ENCODE measurements at places on chromosomes 6 and 20.

DNA sequence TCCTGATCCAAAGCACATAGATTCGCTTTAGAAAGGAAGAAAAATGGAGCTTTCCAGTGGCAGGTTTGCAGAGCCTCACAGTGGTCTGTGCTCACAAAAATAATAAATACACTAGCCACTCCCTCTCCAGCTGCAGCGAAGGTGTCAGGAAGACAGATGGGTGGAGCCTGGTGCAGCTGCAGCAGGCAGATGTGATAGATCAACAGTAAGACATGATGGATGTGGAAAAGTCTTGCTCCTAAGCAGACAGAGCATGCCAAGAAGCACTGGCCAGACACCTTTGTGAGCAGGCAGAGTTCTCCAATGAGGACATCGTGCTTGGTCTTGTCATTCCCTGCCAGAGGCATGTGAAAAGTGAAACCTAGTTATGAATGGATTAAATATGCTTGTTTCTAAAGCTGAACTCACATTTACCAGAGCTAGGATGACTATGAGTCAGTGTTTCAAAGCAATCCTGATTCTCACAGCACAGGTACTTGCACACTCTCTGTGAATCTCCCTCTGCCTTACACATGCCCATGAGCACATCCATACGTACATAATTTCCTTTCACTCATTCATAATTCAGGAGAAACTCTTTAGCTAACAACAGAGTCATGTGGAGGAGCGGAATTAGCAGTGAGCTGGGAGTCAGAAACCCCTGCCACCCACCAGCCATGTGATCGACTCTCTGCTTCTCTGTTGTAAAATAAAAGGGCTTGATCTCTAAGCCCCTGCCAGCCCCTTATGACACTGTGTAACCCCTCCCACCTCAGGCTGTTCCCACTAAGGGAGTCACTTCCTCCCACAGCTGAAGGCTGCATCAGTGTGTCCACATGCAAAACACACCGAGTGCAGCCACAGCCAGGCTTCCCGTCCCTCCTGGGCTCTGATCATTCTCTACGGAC is 111.2 kb downstream of the SCML4 start:
- H3K4me3 ChIP-seq, result peak overlapping the region; percentile 2
- no peak for DNase-seq
- H3K36me3 ChIP-seq, result no peaks in the 10 kb centered on the region
- no peak overlapping the region for H3K27ac ChIP-seq
- H3K4me1 ChIP-seq, result no peaks in the 10 kb centered on the region

GRCh38 chr20:38729767-38730166 is 5.5 kb downstream of the SLC32A1 start:
- no peak overlapping the region for H3K27ac ChIP-seq
- H3K4me1 ChIP-seq, result peaks cover 1% of the 10 kb centered on the region
- DNase-seq, result no peak

GRCh38 chr6:75437421-75437891 is 56.1 kb downstream of the FILIP1 start:
- H3K27me3 ChIP-seq, result no peaks in the 10 kb centered on the region
- peaks cover 13% of the 10 kb centered on the region for H3K4me1 ChIP-seq
- no peak overlapping the region for H3K4me3 ChIP-seq
- H3K36me3 ChIP-seq, result no peaks in the 10 kb centered on the region
- DNase-seq, result no peak

DNA sequence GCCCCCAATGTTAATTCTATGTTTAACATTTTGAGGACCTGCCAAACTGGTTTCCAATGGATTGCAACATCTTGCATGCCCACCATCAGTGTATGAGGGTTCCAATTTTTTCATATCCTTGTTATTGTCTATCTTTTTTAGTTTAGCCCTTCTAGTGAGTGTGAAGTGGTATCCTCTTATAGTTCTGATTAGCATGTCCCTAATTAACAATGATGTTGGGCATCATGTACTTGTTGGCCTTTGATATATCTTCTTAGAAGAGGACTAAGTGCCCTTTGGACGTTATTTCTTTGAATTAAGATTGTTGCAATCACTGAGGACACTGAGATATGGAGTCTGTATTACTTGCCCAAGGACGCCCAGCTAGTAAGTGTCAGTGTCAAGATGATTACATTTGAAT is 22.3 kb downstream of the GCNT2 start:
- H3K4me3 ChIP-seq, result no peak overlapping the region
- H3K27ac ChIP-seq, result no peak overlapping the region
- no peaks in the 10 kb centered on the region for H3K27me3 ChIP-seq
- H3K4me1 ChIP-seq, result no peaks in the 10 kb centered on the region
- no peak for DNase-seq

- no peak overlapping the region for H3K27ac ChIP-seq
- no peaks in the 10 kb centered on the region for H3K4me1 ChIP-seq
- no peaks in the 10 kb centered on the region for H3K36me3 ChIP-seq
- no peak for DNase-seq
- H3K4me3 ChIP-seq, result no peak overlapping the region
Measured at GRCh38 chr6:111068866-111069234, 18.5 kb upstream of the SLC16A10 start.

GRCh38 chr6:167303675-167304625 is 12.8 kb downstream of the UNC93A start:
- no peak overlapping the region for H3K4me3 ChIP-seq
- no peak for DNase-seq
- no peaks in the 10 kb centered on the region for H3K36me3 ChIP-seq
- no peaks in the 10 kb centered on the region for H3K4me1 ChIP-seq

DNA sequence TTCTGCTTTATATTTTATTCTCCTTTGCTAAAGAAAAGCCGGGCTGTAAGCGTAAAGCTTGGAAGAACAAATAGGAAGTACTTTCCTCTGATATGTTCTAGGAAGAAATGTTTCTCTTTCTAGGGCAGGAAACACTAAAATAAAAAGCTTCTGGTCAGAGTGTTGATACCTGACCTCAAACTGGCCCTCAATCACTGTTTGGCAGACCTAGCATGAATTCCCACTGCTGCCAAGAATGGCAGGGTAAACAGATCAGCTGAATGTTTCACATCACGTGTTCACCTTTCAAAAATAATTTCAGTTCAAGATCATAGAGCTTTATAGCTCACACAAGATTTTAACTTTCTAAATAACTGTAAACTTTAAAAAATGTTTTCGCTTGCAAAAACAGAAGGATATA is 2.9 kb downstream of the MPC1 start:
- H3K27me3 ChIP-seq, result no peaks in the 10 kb centered on the region
- no peaks in the 10 kb centered on the region for H3K4me1 ChIP-seq
- DNase-seq, result no peak
- no peak overlapping the region for H3K4me3 ChIP-seq

DNA sequence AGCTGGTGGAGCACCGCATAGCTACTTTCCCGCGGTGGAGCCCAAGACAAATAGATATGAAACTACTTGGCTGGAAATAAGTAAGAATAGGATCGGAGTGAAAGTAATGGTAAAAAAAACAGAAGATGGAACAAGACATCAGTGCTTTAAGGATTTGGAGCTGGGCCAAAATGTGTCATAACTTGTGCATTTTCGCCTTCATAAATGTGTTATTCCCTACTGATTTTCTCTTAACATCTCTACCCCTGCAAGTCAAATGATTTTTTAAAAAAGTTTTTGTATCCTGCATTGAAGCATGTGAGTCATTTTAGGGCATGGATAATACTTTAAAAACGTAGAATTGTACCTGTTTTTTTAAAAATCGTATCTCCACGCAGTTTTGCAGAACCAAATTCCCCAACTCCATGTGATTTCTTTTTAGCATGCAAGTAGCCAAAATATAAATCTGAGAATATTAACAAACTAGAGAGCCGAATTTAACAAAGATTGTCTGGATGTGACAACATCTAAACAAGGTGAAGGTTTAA is 882 bp upstream of the FAM184A start:
- H3K27ac ChIP-seq, result peak overlapping the region; percentile 83
- no peaks in the 10 kb centered on the region for H3K36me3 ChIP-seq
- H3K4me3 ChIP-seq, result peak overlapping the region; percentile 48
- DNase-seq, result no peak
- H3K4me1 ChIP-seq, result no peaks in the 10 kb centered on the region

- H3K27me3 ChIP-seq, result no peaks in the 10 kb centered on the region
- no peak for DNase-seq
- no peaks in the 10 kb centered on the region for H3K36me3 ChIP-seq
- no peak overlapping the region for H3K27ac ChIP-seq
- H3K4me3 ChIP-seq, result no peak overlapping the region
Measured at GRCh38 chr6:34585512-34586061, 29.5 kb upstream of the SPDEF start.

- H3K27ac ChIP-seq, result no peak overlapping the region
- H3K4me1 ChIP-seq, result no peaks in the 10 kb centered on the region
- H3K36me3 ChIP-seq, result no peaks in the 10 kb centered on the region
- DNase-seq, result peak; percentile 7
- no peaks in the 10 kb centered on the region for H3K27me3 ChIP-seq
Measured at GRCh38 chr20:62741701-62742491, 33.3 kb downstream of the NTSR1 start.

GRCh38 chr6:107266563-107266962 is 151.2 kb upstream of the BEND3 start:
- H3K27me3 ChIP-seq, result no peaks in the 10 kb centered on the region
- H3K4me1 ChIP-seq, result no peaks in the 10 kb centered on the region
- no peak for DNase-seq
- no peaks in the 10 kb centered on the region for H3K36me3 ChIP-seq
- H3K4me3 ChIP-seq, result no peak overlapping the region

GRCh38 chr20:10922941-10923340 is 249.1 kb upstream of the JAG1 start:
- no peak for DNase-seq
- H3K4me3 ChIP-seq, result no peak overlapping the region
- peaks cover 7% of the 10 kb centered on the region for H3K4me1 ChIP-seq
- no peaks in the 10 kb centered on the region for H3K36me3 ChIP-seq
- H3K27me3 ChIP-seq, result no peaks in the 10 kb centered on the region

- H3K4me3 ChIP-seq, result no peak overlapping the region
- H3K27me3 ChIP-seq, result no peaks in the 10 kb centered on the region
- DNase-seq, result no peak
- H3K36me3 ChIP-seq, result no peaks in the 10 kb centered on the region
Measured at GRCh38 chr6:144321839-144322591, 36.9 kb downstream of the UTRN start.

DNA sequence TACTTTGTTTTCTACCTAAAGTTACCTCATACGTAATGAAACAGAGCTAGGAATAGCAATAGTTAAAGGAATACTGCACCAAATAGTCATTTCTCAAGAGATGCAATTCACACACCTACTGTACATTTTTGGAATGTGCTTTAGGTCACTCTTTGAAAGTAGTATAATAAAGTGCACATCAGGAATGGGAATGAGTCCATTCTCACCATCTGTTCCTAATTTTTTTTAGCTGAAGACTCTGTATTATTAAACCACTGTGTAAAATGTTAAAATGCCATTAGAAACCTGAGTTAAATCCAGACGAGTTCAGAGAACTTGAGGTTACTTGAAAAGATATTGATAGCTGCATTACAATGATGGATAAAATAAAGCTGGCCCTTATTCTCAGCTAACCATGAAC is 51.9 kb upstream of the EPHA7 start:
- H3K27ac ChIP-seq, result no peak overlapping the region
- H3K4me3 ChIP-seq, result no peak overlapping the region
- H3K36me3 ChIP-seq, result no peaks in the 10 kb centered on the region
- H3K27me3 ChIP-seq, result no peaks in the 10 kb centered on the region
- no peak for DNase-seq

Measured in ovary (tissue), 10 donors.